ENCODE measurements at places on chromosomes 3 and 15. TPM values are rescaled to one million over a fixed set of nuclear protein-coding genes. Genes with fewer than 3 reads are reported as not detected.

Gene ATP10A
- not detected for polyA plus RNA-seq

Gene GRK7
- not detected for polyA plus RNA-seq

DNA sequence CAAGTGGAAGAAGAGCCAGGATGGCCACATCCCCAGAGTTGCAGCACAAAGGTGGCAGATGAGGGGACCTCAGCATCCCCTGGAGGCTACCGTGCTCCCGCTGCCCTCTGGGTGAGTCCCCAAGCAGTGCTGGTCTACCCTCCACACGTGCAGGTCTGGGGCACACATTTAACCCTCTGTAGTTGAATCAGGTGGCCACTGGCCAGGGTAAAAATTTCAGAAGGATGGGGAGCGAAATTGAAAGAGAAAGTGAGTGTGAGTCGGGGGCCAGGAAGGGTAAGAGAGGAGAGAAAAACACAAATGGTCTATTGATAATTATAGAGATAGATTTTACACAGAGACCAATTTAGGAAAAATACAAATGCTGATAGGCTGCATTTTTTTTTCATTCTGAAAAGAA, 139.5 kb upstream of the EIF1B start:
- H3K4me3 ChIP-seq = no peak overlapping the region
- H3K4me1 ChIP-seq = no peaks in the 10 kb centered on the region
- DNase-seq = no peak
- no peak overlapping the region for H3K27ac ChIP-seq
- no peaks in the 10 kb centered on the region for H3K27me3 ChIP-seq

DNA sequence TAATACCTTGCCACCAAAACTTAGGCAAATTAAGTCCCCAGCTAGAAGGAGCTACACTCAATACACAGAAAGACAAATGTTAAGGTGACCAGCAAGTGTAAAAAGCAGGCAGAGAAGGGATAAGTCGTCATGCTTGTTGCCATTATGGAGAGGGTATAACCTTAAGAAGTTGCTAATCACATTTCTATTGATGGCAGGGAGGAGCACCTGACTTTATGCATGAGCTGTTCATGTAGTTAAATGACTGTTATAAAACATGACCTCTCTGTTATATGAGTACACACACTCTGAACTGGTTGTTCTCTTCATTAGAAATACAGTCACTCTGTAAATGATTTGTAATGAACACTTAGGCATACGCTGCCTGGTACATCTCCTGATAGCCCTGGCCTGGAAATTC, 6.6 kb upstream of the CCNL1 start:
- no peaks in the 10 kb centered on the region for H3K36me3 ChIP-seq
- no peak for DNase-seq
- no peak overlapping the region for H3K4me3 ChIP-seq
- no peak overlapping the region for H3K27ac ChIP-seq
- H3K27me3 ChIP-seq = no peaks in the 10 kb centered on the region
- no peaks in the 10 kb centered on the region for H3K4me1 ChIP-seq

GRCh38 chr15:83036253-83036652, 24.8 kb upstream of the C15orf40 start:
- no peaks in the 10 kb centered on the region for H3K27me3 ChIP-seq
- H3K4me1 ChIP-seq = no peaks in the 10 kb centered on the region
- no peak for DNase-seq
- H3K36me3 ChIP-seq = no peaks in the 10 kb centered on the region

GRCh38 chr3:107285197-107285596, 92.0 kb upstream of the CCDC54 start:
- peaks cover 7% of the 10 kb centered on the region for H3K4me1 ChIP-seq
- H3K4me3 ChIP-seq = no peak overlapping the region
- no peaks in the 10 kb centered on the region for H3K27me3 ChIP-seq
- no peak for DNase-seq

Gene POU1F1
- not detected for polyA plus RNA-seq

DNA sequence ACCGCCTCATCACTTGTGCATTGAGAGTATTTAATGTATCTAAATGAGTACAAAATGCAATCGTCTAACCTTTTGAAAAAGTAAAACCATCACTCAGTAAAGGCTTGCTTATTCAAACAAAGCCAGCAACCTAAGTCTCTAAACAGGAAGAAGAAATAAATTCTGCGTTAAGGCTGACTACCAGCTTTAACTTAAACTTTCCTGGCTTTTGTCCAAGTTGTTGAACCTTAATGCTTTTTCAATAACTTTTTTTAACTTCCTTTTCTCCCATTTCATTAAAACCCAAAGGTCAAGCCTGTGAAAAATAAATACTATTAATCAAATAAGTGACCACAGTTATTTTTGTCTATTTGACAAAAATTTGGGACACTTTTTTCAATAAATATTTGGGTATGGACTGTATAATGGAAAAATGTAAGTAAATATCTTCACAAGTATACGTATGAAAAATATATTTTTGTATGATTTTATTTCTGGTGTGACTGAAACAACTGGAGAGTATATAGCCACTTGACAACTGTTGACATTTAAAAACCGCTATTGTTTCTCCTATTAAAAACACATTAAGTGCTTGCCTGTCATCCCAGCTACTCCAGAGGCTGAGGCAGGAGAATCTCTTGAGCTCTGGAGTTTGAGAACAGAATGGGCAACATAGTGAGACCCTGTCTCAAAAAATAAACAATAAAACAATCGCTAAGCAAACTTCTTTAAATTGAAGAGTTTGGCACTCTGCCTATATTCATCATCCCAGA, 2.9 kb downstream of the KLHL24 start:
- no peak for DNase-seq
- no peaks in the 10 kb centered on the region for H3K36me3 ChIP-seq
- no peak overlapping the region for H3K4me3 ChIP-seq
- H3K27me3 ChIP-seq = no peaks in the 10 kb centered on the region

DNA sequence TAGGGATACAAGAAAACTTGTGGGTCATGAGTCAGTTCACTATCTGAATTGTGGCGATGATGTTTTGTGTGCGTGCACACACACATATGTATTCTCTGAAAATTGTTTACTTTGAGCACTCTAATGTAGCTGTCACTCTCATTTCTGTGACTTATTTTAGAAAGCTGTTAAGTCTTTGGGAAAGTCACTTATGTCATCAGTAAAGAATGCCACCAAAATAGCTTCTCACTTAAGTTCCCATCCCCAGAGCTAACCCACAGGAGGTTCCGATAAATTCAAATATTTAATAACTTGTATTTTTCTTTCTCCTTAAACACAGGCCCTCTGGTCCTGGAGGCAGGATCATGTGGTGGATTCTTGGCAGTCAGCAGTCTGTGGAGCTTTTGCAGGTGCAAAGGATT, 138.3 kb downstream of the LRIG1 start:
- no peak overlapping the region for H3K4me3 ChIP-seq
- H3K36me3 ChIP-seq = no peaks in the 10 kb centered on the region
- H3K27ac ChIP-seq = no peak overlapping the region
- DNase-seq = no peak
- H3K27me3 ChIP-seq = no peaks in the 10 kb centered on the region
- no peaks in the 10 kb centered on the region for H3K4me1 ChIP-seq

GRCh38 chr15:90001683-90002427, 731 bp downstream of the ZNF710 start:
- no peak for DNase-seq
- H3K27ac ChIP-seq = peak overlapping the region; percentile 99
- peaks cover 55% of the 10 kb centered on the region for H3K4me1 ChIP-seq
- H3K36me3 ChIP-seq = no peaks in the 10 kb centered on the region
- peak overlapping the region; percentile 74 for H3K4me3 ChIP-seq

- no peaks in the 10 kb centered on the region for H3K36me3 ChIP-seq
- H3K27me3 ChIP-seq = peaks cover 29% of the 10 kb centered on the region
- no peak overlapping the region for H3K4me3 ChIP-seq
- DNase-seq = no peak
- H3K4me1 ChIP-seq = no peaks in the 10 kb centered on the region
Observed at GRCh38 chr15:38560456-38560926, 4.1 kb downstream of the RASGRP1 start.

Data from keratinocyte (primary cell).